ENCODE measurements at places on chromosomes 11 and 22.

GRCh38 chr11:132496341-132496740, 1036.0 kb downstream of the OPCML start:
- DNase-seq, result no peak

DNA sequence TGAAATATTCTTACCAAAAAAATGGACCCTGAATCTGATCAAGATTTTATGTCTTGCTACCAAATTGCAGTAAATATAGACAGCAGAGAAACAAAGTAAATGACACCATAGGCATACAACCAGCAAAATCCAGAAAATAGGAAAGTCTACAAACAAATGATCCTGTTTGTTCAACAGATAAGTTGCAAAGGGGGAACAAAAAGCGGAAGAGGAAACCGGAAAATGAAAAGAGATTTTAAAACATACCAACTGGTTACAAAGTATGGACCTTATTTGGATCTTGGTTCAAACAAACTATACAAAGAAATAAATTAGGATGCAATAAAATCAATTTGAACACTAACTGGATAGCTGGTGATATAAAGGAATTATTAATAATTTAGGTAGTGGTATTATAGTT, 92.0 kb downstream of the TMPRSS5 start:
- DNase-seq, result no peak

- no peak for DNase-seq
Measured at GRCh38 chr11:102990145-102990544, 34.6 kb upstream of the MMP13 start.

DNA sequence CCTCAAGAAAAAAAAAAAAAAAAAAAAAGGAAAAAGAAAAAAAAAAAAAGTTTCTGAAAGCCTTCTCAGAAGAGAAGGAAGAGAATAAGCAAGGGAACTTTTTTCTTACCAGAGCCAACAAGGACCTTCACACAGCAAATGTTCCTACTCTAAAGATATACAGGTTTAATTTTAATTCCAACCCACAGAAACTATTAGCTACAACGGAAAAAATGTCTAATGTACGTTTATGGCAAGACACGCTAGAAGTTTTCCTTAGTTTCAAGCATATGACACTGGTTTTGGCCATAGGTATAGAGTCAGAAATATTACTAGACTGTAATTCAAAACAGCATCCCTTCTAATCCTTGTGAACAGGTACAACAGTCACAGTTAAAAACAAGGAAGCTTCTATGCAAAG, 120.1 kb downstream of the MRTFA start:
- no peak for DNase-seq

GRCh38 chr22:39226353-39226752, 18.4 kb downstream of the PDGFB start:
- no peak for DNase-seq

DNA sequence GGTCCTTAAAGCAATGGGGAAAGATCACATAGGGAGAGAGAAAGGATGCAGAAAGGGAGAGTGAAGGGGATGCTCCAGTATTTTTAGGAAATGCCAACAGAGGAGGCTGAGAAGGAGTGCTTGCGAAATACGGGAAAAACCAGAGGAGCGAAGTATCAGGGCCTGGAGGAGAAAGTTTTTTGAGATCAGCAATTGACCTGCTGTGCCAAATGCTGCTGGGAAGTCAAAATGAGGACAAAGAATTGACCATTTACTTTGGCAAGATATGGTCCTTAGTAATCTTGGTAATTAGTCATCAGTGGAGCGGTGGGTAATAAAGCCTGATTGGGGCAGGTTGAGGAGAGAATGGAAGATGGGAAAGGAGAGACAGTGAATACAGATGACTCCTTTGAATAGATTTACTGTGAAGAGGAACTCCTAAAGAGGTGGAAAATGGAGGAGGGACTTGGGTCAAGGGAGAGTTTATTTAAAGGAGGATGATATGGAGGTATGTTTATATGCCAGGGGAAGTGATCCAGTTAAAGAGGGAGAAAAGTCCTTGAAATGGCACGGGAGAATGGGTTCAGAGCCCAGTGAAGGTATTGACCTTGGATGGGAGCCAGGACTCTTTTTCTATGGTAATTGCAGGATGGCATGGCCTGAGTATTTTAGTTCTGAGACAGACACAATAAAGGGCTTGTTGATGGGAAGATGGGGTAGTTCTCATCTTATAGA, 111.5 kb downstream of the PKNOX2 start:
- no peak for DNase-seq

Data from hippocampal formation (tissue), 2 donors.